LHCN-M2 (cell line): ENCODE measurements at places on chromosomes 12 and 14. TPM values are rescaled to one million over a fixed set of nuclear protein-coding genes. Genes with fewer than 3 reads are reported as not detected.

DNA sequence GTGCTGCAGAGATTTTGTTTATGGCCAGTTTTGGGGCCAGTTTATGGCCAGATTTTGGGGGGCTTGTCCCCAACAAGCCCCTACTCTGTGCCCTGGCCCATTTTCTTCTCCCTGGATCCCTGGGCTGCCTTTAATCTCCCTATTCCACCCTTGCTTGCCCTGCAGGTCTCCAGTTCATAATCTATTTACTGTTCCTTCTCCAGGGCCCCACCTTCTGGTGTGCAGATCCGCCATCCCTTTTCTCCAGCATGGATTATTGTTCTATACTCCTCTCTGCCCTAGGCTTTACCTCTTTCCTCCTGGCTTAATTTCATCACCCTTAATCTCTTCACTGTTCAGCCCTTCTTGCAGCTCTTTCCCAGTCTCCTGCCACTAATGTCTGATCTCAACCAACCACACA lies 26.0 kb upstream of the NUDT4 start:
- DNase-seq, result no peak

DNA sequence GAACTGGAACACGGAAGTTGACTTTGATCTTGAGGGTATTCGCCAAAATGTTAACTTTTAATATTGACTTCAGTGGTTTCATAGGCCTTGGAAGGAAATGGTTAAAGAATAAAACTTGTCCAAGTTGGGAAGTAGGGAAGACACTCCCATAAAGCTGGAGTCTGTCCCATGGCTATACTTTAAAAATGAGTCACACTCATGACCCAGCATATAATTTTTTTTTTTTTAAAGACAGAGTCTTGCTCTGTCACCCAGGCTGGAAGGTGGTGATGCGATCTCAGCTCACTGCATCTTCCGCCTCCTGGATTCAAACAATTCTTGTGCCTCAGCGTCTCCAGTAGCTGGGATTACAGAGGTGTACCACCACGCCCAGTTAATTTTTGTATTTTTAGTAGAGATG lies 19.6 kb downstream of the TMPRSS12 start:
- peak; percentile 58 for DNase-seq

- peak; percentile 13 for DNase-seq
Measured at GRCh38 chr14:95424529-95424928, 91.9 kb downstream of the SYNE3 start.

- peak; percentile 12 for DNase-seq
Measured at GRCh38 chr14:78697341-78697740, 527.2 kb downstream of the NRXN3 start.

DNA sequence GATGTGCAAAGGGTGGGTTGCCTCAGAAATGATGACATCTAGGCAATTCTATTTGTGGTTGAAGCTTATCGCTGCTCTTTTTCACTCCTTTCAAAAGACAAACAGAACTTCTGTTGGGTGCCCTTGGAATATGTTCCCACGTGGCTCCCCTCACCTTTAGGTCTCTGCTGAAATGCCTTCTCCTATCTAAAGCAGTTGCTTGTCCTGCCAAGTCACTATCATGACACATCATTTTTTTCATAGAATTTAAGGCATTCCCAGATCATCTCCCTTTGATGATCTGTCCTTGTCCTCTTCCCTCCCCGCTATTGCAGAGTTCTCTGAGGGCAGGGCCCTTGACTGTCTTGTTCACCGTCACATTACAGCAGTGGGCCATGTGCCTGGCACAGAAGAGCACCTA lies 75.7 kb downstream of the PTPRB start:
- DNase-seq, result no peak

DNA sequence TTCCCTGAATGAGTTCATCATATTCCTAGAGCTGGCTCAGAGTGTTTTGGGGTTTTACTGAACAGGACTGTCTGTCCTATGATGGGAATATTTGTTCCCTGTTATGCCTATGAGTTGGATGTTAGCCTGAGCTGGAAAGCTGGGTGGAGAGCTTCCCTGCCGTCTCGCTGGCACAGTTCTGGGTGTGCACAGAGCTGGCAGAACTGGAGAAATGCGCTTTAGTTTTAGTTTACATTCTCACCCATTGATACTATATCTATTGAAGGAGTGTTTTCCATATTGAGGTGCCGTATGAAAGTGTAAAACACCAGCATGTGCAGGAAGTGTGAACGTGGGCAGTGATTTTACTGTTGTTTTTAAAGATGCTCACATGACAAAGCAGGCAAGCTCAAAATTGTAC lies 462.3 kb downstream of the EGLN3 start:
- no peak for DNase-seq

GRCh38 chr12:17192721-17193120 lies 586.8 kb upstream of the LMO3 start:
- no peak for DNase-seq

The KRR1 gene
- 46.6 and 52.7 TPM in 2 replicates for total RNA-seq

The SLC10A1 gene
- total RNA-seq, result not detected in 2 replicates

The COCH gene
- 0.40 and 1.5 TPM in 2 replicates for total RNA-seq

The SLC4A8 gene
- total RNA-seq, result 2.7 and 3.1 TPM in 2 replicates

The SLCO1B1 gene
- total RNA-seq, result not detected in 2 replicates

The SDSL gene
- 6.5 and 8.3 TPM in 2 replicates for total RNA-seq
